A549 treated with RU486 at 1 μM for 4 hours (cell line): ENCODE measurements at places on chromosomes 4 and X. TPM values are rescaled to one million over a fixed set of nuclear protein-coding genes. Genes with fewer than 3 reads are reported as not detected.

The TMEM144 gene
- 1.7 to 4.5 TPM (median 3.4 TPM) in 5 replicates for total RNA-seq

The ZIC3 gene
- not detected in 5 replicates for total RNA-seq

The PTPN13 gene
- 3.4 to 4.9 TPM (median 4.1 TPM) in 5 replicates for total RNA-seq

The MSL3 gene
- total RNA-seq: 17.1 to 22.7 TPM (median 22.1 TPM) in 5 replicates

The GPR119 gene
- not detected in 5 replicates for total RNA-seq
